Hindlimb muscle (tissue), 1 donor: ENCODE measurements at places on chromosomes 1 and 21.

- no peak for DNase-seq
These were observed 134.6 kb upstream of the ARHGEF16 start for GRCh38 chr1:3319874-3320245.

DNA sequence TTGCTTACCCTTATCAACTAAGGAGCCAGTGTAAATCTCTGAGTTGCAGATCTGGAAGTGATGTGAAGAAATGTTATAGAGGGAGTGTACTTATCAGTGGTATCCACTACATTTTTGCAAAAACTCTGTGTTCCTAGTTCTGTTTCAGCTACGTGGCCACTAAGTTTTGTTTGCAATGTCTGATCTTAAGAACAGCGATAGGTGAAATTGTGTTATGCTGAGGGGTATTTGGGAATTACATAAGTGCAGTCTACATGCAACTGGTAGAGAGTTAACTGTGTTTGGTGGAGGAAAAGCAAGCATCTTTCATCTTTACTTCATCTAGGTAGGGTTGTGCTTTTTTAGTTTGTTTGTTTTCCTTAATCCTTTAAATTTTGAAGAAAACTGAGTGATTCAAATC is 198.8 kb upstream of the SGIP1 start:
- no peak for DNase-seq

GRCh38 chr1:37035796-37036666 is 1.7 kb upstream of the GRIK3 start:
- DNase-seq, result no peak

GRCh38 chr1:7703321-7704213 is 67.5 kb upstream of the VAMP3 start:
- no peak for DNase-seq

DNA sequence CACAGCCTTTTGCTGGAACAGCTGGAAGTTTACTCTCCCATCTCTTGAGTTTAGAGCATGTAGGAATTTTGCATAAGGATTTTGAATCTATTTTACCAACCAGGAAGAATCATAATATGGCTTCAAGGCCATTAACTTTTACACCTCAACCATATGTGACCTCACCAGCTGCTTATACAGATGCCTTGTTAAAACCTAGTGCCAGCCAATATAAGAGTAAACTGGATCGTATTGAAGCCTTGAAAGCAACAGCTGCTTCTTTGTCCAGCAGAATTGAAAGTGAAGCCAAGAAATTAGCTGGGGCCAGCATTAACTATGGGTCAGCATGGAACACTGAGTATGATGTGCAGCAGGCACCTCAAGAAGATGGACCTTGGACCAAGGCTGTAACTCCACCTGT is 65.4 kb downstream of the CEP350 start:
- no peak for DNase-seq

GRCh38 chr1:66374148-66374547 is 159.8 kb upstream of the SGIP1 start:
- no peak for DNase-seq

DNA sequence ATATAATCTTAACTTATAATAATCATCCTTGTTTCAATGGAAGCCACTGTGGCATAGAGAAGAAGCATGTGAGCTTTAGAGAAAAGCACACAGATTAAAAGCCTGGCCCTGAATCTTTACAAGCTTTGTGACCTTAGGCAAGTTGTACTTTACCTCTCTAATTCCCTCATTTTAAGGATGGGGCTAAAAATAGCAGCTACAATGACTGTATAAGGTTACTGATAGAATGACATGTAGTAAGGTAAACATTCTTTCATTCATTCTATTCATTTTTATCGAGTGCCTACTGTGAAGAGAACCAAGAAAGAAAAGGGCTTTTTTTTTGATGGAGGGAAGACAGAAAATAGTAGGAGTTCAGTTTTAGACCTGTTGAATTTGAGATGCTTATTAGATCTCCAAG is 25.6 kb downstream of the CDKN2C start:
- no peak for DNase-seq

DNA sequence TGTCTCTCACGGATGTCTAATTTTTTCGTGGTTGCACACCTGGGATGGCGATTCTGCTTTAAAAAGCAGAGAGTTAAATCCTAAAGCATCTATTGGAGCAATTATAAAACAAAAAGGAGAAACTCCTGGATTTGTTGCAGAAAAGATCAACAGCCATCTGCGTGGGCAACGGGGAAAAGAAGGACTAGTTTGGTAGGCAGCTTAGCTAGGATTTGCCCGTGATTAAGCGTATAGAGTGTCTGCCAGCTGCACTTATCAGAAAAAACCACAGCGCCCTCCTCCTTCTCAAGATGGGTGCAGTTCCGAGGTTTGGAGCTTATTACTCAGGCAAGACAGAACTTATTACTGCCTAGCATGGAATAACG is 526 bp upstream of the SLC25A24 start:
- peak; percentile 19 for DNase-seq

GRCh38 chr1:221449194-221449593 is 292.7 kb downstream of the DUSP10 start:
- DNase-seq, result no peak

DNA sequence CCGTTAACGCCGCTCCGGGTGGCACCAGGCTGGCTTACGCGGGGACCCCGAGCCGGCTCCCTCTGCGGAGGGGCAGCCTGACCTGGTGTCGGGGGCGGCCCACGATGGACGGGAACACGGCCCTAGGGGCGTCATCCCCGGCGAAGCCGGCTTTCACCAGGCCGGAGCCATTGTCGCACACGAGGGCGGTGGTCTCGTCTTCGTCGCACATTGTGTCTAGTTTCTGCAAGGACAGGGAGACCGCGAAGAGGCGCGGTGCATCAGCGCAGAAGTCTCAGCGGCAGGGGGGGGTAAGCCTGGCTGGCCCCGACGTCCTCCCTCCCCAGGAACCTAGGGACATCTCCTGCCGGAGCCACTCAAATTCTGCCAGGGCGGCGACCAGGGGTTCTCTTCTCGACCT is 989 bp downstream of the ACTA1 start:
- no peak for DNase-seq

- DNase-seq, result no peak
These were observed 32.2 kb upstream of the UBE2U start for GRCh38 chr1:64171246-64171645.

- no peak for DNase-seq
These were observed 123.5 kb downstream of the CRB1 start for GRCh38 chr1:197391303-197392226.

DNA sequence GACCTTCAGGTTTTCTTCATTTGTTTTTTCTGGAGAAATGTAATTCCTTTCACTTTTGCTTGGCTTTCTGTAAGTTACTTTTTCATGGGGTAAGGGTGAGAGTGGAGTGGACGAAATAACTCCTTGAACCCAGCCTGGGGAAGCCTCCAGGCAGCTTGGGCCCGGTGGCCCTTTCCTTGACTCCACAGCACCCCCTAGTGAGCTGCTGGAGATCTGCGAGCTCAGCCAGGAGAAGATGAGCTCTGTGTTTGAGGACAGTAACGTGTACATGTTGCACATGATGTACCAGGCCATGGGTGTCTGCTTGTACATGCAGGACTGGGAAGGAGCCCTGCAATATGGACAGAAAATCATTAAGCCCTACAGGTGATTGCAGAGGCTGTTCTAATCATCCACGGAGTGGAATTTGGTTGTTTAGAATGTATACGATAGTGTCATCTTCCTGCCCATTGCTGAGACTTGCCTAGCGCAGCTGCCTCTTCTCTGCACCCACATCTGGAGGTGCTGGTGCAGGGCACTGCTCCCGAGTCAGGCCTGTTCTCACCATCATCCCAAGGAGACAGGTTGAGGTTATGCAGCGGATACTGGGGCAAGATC is 51.0 kb downstream of the SMYD2 start:
- peak; percentile 24 for DNase-seq

GRCh38 chr1:10252508-10252907 is 42.1 kb downstream of the KIF1B start:
- no peak for DNase-seq

GRCh38 chr21:35989138-35989735 is 71.1 kb downstream of the SETD4 start:
- peak; percentile 26 for DNase-seq

DNA sequence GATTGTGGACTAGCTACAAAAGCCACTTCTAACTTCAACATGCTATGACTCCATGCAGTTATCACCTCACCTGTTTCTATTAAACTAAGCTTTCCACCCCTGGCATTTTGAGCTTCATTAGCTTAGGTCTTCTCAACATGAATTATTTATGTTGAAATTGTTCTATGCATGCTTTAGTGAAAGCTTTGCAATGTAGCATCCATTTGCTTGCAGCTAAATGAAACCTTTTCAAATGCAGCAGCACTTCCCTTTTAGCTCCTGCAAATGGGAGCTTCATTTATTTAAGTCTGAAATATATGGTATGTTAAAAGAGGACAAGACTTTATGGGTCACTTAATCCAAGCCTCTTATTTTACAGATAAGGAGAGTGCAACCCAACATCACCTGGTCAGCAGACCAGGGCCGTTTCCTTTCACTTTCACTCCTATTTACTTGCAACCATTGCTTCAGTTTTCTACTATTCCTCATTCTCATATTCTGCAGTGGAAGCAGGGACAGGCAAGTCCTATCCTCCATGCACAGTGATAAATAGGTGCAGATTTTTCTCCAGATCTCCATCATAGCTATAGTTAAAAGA is 56.4 kb upstream of the SAMSN1 start:
- DNase-seq, result no peak

DNA sequence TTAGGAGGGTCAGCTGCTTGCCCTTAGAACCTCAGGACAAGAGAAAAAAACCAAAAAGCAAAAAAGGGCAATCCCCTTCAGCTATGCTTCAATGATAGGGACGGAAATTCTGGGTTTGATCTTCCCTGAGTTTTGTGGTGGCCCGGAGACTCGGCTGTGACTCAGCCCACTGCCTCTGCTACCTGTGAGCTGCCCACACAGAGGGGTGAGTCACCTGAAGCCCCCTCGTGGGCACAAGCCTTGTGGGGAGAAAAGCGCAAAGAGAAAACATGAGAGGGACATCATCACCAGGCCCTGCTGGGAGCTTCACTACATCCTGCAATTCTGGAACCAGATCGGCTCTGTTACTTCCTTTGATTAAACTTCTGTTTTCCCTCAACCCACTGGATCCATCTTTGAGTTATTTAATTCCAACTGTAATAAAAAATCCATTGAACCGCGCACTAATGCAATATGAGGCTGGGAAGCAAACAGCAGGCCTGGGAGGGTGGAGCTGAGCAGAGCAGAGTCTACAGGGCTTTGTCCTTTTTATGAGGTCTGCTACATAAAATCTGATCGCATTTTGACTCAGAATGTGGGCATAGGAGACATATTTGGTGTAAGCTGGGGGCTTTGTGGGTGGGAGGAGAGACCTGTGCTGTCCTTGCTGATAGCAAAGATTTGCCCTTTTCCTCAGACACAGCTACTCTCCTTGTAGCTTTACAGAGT is 58.7 kb upstream of the STUM start:
- DNase-seq, result no peak

DNA sequence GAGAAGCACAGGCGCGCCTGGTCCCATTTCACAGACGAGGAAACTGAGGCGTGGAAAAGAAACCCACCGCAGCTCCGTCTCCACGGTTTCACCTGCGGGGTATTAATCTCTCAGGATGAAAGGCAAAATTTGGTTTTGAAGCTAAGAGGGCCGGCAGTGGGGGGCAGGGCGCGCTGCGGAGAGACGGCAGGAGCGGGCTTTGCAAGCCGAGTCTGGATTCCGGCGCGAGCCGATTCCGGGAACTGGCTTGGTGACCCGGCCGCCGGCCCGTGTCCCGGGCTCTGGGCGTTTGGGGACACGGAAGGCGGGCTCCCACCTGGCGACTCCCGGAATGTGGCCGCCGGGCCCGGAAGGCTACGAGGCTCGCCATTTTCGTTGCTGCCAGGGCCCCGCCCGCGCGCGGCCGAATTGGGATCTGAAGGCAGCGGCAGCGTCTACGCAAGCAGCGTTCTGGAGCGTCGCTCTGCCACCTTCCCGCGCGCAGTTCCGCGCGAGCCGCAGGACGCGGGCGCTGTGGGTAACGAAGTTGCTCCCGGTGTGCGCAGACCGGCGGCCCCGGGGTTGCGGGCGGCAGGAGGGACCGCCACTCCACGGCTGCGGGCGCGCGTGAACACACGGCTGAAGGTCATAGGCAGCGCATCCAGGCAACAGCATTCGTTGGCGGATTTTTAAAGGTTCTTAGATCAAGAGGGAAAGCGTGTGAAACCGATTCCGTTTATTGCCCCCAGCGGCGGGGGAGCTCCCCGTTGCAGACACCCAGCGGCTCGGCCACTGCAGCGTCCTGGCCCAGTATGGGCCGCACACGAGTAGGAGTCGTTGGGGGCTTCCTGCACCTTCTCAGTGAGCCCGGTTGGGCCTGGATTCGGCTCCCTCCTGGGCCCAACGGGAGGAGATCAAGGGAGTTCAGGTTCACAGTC is 5.4 kb upstream of the PRDM16 start:
- DNase-seq, result no peak

- no peak for DNase-seq
These were observed 672 bp downstream of the ENSA start for GRCh38 chr1:150628766-150629114.

- no peak for DNase-seq
These were observed 142.6 kb downstream of the PSMG1 start for GRCh38 chr21:39040494-39041110.

- DNase-seq, result no peak
These were observed 133.6 kb upstream of the RAB4A start for GRCh38 chr1:229137271-229137670.

- no peak for DNase-seq
These were observed 68.2 kb upstream of the PRDX6 start for GRCh38 chr1:173408886-173409285.

- DNase-seq, result no peak
These were observed 338.1 kb upstream of the SNX7 start for GRCh38 chr1:98323388-98323787.

DNA sequence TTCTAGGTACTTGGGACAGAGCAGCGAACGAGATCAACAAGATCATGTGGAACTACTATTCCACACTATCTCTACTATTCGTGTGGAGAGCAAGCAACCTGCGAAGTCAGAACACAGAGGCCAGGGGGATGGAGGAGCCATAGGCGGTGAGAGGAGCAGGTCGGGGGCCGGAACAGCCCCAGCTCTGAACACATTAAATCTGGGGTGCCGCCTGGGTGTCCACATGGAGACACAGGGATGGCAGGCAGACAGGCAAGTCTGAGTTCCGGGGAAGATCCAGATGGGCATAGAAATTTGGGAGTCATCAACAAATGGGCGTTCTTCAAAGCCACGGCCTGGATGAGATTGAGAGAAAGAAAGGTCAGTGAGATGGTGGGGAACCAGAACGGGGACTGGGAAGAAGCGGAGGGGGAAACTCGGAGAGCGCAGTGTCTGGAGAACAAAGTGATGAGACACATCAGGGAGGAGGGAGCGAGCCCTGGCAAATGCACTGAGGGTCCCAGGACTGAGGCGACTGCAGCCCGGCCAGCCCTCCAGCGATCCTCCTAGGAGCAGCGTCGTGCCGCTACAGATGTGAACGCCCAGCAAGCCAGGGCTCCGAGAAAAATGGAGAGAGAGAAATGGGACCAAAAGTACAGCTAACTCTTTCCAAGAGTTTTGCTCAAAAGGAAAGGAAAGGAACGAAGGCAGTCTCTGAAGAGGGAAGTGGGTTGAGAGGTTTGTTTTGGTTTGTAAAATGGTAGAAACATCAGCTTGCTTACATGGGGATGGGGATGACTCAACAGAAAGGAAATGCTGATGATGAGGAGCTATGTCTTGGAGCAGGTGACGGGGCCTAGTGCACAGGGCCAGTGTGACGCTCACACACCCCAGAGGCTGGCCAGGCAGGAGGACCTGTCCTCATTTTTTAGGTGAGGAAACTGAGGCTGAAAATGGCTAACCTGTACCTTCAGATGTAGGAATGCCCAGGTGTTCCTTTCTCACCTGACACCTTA is 84.5 kb downstream of the GLIS1 start:
- no peak for DNase-seq
